ENCODE measurements at places on chromosomes 6 and 20.

DNA sequence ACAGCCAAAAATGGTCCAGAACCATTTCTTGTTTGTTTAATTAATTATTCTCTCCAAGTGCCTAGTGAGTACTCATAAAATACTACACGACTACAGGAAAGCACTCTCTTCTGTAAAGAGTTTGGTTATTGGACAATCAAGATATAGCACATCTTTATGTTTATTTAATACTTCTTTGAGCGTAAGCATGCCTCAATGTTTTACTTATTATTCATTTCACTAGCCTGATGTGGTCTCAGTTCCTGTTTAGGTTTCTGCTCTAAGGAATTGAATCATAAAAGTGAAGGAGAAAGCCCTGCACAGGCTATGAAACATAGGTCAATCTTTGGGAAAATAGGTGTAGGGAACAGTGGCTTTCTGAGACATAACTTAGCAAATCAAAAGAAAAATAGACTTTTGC lies 45.9 kb upstream of the AIG1 start:
- no peak for DNase-seq

- no peak for DNase-seq
Measured at GRCh38 chr6:107185391-107185970, 70.2 kb upstream of the BEND3 start.

- no peak for DNase-seq
Measured at GRCh38 chr6:38517005-38517404, 122.7 kb downstream of the BTBD9 start.

DNA sequence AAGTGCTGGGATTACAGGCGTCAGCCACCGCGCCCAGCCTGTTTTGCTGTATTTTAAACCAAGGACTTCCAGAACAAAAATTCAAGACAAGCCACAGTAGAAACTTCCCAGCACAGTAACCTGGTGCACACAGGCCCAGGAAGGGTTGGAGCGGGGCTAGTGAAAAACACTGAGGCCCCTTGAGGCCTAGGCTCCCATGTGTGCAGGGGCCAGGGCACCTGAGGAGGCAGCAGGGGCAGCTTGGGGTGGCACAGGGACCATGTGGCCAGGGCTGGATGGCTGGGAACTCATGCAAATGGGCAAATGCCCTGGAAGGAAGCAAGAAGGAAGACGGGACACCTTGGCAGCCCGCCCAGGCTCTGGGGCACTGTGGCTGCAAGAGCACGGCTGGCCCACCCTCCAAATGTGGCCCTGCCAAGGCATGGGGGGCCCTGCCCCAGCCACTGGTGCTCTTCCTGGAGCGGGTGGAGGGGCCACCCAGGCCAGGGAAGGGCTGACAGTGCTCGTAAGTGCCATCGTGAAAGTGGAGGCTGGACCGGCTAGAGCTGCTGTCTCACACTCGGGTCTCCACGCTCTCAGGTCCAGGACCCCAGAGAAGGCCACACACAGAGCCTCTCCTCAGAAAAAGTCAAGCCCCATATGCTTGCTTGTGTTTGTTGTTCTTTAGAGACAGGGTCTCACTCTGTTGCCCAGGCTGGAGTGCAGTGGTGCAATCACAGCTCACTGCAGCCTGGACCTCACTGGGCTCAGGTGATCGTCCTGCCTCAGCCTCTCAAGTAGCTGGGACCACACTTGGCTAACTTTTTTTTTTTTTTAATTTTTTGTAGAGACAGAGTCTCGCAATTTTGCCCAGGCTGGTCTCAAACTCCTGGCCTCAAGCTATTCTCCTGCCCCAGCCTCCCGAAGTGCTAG lies 10.3 kb downstream of the SLC2A4RG start:
- DNase-seq: no peak

- DNase-seq: no peak
Measured at GRCh38 chr6:30615219-30615957, 1.7 kb downstream of the PPP1R10 start.

GRCh38 chr20:63810730-63811490 lies 20.2 kb downstream of the ZBTB46 start:
- DNase-seq: no peak

GRCh38 chr6:124677874-124678273 lies 284.4 kb upstream of the RNF217 start:
- no peak for DNase-seq

- DNase-seq: no peak
Measured at GRCh38 chr6:15513131-15513771, 149.6 kb downstream of the DTNBP1 start.

- no peak for DNase-seq
Measured at GRCh38 chr6:12293235-12293930, 3.2 kb downstream of the EDN1 start.

DNA sequence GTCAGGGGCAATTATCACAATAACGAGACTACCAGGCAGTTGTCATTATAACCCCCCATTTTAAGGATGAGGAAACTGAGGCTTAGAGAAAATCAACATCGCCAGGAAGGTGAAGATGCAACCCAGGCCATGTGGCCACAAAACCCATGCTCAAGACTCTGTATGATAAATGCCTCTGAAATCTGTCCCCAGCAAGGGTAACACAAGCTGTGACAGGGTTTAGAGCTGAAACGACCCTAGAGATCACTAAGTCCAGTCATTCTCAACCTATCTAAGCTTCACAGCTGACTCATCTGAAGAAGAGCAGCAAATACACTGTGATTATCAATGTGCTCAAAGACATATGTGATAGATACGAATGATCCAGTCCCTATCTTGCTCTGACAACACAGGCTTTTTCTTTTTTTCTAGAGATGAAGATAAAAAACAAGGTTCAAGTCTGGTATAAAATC lies 47.0 kb downstream of the ARHGAP18 start:
- no peak for DNase-seq

Measured in left renal cortex interstitium (tissue), 4 donors.